ENCODE measurements at places on chromosomes 1 and 21.

GRCh38 chr21:42524341-42525028, 10.8 kb downstream of the SLC37A1 start:
- no peak for DNase-seq
- no peak overlapping the region for H3K4me3 ChIP-seq
- H3K27ac ChIP-seq: no peak overlapping the region
- no peaks in the 10 kb centered on the region for H3K36me3 ChIP-seq

DNA sequence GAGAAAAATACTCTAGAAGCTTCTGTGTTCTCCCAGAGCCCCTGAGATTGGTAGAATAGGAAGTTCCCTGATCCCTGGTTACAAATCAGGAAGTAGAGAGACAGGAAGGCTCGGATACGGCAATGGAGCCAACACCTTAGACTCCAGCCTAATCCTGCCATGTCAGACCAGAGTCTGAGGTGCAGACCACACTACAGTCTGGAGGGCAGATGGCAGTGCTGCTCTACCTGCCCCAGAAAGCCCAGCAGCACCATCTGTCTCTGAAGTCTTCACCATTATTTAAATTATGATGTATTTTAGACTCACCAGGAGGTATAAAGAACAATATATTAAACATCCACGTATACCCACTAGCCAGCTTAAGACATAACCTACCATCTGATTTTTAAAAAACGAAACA, 93.0 kb downstream of the MTR start:
- H3K27ac ChIP-seq: no peak overlapping the region
- H3K36me3 ChIP-seq: no peaks in the 10 kb centered on the region
- H3K4me3 ChIP-seq: no peak overlapping the region
- DNase-seq: no peak

GRCh38 chr21:33157303-33157702, 72.4 kb upstream of the IFNAR2 start:
- no peak overlapping the region for H3K27ac ChIP-seq
- H3K27me3 ChIP-seq: peaks cover 4% of the 10 kb centered on the region
- H3K4me1 ChIP-seq: no peaks in the 10 kb centered on the region
- no peaks in the 10 kb centered on the region for H3K36me3 ChIP-seq
- no peak overlapping the region for H3K4me3 ChIP-seq

- H3K27me3 ChIP-seq: no peaks in the 10 kb centered on the region
- H3K36me3 ChIP-seq: no peaks in the 10 kb centered on the region
- peaks cover 80% of the 10 kb centered on the region for H3K4me1 ChIP-seq
- no peak overlapping the region for H3K4me3 ChIP-seq
- DNase-seq: no peak
Measured at GRCh38 chr21:38800046-38800758, 5.5 kb upstream of the ETS2 start.

DNA sequence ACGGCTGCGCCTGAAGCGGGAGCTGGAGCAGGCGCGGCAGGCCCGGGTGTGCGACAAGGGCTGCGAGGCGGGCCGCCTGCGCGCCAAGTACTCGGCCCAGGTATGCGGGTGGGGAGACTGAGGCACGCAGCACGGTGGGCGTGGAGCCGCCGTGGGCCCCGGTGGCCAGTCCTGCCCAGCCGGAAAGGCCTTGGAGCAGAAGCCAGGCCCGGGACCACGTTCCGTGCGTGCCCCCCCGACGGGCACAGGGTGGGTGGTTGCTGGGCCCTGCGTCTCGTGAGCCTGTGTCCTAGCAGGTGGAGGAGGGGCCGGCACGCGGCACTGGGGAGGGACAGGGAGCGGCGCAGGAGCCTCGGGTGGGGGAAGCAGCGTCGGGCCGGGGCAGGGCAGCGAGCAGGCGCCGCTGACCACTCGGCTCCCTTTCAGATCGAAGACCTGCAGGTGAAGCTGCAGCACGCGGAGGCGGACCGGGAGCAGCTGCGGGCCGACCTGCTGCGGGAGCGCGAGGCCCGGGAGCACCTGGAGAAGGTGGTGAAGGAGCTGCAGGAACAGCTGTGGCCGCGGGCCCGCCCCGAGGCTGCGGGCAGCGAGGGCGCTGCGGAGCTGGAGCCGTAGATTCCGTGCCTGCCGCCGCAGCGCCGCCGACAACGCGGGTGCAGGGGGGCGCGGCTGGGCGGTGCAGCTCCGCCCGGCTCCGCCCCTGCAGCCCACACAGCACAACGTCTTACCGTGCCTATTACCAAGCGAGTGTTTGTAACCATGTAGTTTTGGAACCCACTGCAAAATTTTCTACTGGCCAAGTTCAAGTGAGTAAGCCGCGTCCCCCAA, 78.2 kb downstream of the SKI start:
- H3K4me1 ChIP-seq: peaks cover 19% of the 10 kb centered on the region
- no peak overlapping the region for H3K4me3 ChIP-seq
- no peaks in the 10 kb centered on the region for H3K36me3 ChIP-seq
- H3K27me3 ChIP-seq: no peaks in the 10 kb centered on the region
- DNase-seq: no peak
- no peak overlapping the region for H3K27ac ChIP-seq

- no peaks in the 10 kb centered on the region for H3K27me3 ChIP-seq
- H3K4me3 ChIP-seq: no peak overlapping the region
- H3K4me1 ChIP-seq: no peaks in the 10 kb centered on the region
- no peak for DNase-seq
- no peaks in the 10 kb centered on the region for H3K36me3 ChIP-seq
- peak overlapping the region; percentile 67 for H3K27ac ChIP-seq
Measured at GRCh38 chr1:172279939-172280636, 140.4 kb upstream of the C1orf105 start.

Data from Panc1 (cell line).